ENCODE measurements at places on chromosomes 2 and 18.

- no peak for DNase-seq
These were observed 74.6 kb downstream of the SLC25A12 start for GRCh38 chr2:171819453-171819852.

DNA sequence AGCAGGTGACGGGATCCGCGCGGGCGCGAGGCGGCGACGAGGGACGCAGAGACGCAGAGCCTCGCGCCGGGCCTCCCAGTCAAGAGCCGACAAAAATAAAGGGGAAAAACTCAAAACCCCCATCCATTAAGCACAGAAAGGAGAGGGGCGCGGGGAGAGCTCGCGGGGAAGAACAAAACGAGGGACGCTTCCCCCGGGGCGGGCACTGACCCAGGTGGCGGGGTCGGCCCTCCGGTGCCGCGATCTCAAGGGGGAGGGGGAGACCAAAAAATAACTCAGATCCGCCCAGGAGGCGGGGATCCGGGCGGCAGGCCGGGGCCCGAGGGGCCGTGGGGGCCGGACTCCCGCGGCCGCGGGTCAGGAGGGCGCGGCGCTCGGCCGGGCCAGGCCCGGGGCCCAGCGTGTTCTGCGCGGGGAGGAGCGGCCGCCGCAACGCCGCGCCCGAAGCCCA, 597 bp downstream of the RNF103 start:
- peak; percentile 75 for DNase-seq

DNA sequence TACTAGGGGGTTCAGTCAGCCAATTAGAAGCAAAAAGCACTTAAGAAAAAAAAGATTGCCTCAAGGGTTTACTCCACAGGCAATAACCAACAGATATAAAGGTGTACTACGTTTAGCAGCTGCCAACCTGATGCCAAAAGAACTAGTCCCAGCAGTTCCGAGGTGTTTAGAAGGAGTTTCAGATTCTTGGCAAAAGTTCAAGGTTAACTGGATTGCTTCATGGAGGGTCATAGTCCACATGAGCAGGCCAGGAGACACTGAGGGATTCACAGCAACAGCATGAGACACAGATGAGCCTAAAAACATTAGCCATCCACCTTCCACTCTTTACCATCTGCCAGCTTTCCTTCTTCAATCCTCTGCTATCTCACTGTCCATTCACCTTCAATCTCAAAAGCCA, 4.9 kb upstream of the DNAH7 start:
- no peak for DNase-seq

DNA sequence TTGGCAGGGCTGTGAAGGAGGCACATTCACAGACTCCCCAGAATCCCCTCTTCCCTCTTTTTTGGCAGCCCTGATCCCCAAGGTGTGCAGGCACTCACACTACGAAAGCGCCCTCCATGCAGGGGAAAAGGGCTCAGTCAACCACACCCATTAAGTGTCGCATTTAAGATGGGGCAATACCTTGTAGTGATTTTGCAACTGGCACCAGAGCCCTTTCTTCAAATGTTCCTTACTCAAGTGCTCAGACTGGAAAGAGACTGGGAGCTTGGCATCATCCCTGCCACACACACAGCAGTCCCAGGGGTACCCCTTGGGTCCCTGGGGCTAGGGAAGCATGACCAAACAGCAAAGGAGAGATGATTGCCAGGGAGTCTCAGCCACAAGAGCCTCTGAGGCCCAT, 190.1 kb downstream of the HAUS1 start:
- no peak for DNase-seq

DNA sequence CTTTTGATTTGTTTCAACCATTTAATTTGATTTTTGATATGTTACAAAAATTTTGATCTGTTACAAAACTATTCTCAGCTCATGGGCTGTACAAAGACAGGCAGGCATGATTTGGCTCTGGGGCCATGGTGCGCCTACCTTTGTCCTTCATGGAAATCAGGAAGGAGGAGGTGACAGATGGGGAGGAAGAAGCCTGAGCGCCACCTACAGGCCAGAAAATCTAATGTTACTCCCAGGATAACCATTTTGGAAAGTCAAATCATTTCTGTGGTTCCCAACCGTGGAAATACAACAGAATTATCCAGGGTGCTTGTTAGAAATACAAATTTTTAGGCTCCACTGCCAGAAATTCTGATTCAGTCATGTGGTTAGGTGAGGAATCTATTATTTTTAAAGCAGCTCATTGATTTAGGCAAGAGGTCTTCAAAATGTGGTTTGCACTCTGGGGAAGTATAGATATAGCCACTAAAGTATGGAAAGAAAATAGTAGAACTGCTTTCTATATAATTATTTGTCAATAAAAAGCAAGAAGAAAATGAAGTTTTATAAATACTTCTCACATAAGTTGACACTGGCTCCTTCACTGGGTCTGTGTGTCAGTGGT, 93.9 kb downstream of the EVA1A start:
- no peak for DNase-seq

- DNase-seq, result no peak
These were observed 26.5 kb downstream of the PSD4 start for GRCh38 chr2:113200236-113200635.
